Smooth muscle cell of bladder (primary cell): ENCODE measurements at places on chromosomes 11 and 22. TPM values are rescaled to one million over a fixed set of nuclear protein-coding genes. Genes with fewer than 3 reads are reported as not detected.

The LMF2 gene
- total RNA-seq, result 20.9 and 28.4 TPM in 2 replicates

The UPK3A gene
- total RNA-seq, result not detected in 2 replicates

The APOL1 gene
- total RNA-seq, result 30.2 and 44.3 TPM in 2 replicates

The CALCA gene
- not detected in 2 replicates for total RNA-seq

The OR8I2 gene
- not detected in 2 replicates for total RNA-seq

The OR6T1 gene
- total RNA-seq, result not detected in 2 replicates

The CHCHD10 gene
- total RNA-seq, result 2.8 and 6.0 TPM in 2 replicates
